ENCODE measurements at places on chromosomes 11 and 22.

DNA sequence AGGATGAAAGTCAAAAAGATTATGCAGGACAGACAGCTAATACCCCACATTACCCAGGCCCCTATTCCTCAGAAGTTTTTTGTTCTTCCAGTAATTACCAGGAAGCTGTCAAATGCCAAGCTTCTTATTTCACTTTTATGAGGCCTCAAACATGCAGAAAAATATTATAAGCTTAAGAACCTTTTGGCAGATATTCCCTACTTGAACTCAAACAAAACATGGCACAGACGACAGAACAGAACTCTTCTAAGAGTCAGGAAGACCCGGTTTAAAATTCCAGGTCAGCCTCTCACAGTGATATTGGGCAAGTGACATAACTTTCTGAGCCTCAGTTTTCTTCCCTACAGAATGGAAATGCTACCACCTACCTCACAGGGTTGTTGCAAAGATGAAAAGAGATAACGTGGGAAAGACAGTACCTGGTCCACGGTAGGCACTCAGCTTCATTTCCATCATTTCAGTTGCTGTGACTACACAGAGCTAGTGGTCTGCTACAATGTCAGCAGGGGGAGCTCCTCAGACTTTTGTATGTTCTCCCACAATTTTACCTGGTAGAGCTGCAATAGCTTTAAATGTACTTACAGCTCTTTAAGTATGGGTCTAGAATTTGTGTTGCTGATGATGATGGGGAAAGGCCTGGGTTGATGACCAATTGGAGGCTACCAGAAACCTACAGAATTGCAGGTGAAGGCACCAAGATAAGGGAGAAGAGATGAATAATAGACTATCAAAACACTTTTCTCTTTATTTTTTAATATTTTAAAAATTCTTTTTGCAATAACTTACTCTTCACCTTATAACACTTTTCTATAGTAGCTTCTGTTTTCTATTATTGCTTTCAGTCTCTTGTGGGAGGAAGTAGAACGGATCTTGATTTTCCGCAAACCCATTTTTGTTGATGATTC is 98.3 kb upstream of the CHRM4 start:
- peak; percentile 12 for DNase-seq

GRCh38 chr11:35641171-35641897 is 21.2 kb upstream of the TRIM44 start:
- DNase-seq: no peak

DNA sequence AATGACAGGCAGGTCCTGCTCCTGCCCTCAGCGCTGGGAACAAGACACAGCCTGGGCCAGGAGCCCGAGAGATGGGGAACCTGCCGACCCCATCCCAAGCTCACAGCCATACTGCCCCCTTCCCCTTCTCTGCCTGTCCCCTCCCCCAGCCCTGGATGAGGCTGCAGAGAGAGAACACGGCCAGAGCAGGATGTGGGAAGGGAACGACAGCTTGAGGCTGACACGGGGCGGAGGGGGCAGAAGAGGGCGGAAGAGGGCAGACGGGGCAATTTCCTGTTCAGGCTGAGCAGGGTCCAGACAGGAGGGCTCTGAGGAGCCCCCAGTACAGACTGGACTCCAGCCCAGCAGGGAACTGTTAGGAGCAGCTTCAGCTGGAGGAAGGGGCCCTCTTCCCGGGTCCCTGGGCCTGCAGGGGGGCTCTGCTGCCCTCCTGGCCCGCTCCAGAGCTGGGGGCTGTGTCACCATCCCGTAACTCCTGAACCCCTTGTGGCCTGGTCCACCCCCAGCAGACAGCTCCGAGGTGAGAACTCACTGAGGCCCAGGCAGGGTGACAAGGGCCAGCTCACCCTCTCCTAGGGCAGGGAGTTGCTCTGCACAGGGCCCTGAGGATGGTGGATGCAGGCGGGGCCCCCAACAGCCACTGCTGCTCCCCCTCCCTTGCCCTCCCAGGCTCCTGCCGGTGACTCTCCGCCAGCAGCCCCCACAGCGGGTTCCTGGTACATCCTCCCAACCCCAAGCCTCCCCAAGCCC is 5.7 kb downstream of the CTSD start:
- DNase-seq: no peak

DNA sequence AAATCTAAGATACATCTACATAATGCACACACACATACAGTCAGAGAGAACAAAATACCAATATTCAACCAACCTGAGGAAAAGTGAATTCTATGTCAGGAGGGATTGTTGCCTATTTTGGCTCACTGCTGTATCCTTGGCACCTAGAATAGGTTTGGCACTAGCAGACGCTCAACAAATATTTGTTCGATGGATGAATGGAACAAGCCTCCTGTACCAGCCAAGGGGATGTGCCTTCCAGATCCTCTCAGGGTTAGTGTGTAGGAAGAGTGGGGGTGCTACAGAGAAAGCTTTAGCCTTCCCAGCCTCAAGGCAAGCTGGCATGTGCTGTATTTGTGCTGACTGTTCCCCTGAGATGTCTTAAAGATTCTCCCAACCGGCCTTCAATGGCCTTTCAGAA is 23.3 kb upstream of the POU2AF1 start:
- no peak for DNase-seq
